IPS DF 19.7 (cell line): ENCODE measurements at places on chromosomes 4 and X.

DNA sequence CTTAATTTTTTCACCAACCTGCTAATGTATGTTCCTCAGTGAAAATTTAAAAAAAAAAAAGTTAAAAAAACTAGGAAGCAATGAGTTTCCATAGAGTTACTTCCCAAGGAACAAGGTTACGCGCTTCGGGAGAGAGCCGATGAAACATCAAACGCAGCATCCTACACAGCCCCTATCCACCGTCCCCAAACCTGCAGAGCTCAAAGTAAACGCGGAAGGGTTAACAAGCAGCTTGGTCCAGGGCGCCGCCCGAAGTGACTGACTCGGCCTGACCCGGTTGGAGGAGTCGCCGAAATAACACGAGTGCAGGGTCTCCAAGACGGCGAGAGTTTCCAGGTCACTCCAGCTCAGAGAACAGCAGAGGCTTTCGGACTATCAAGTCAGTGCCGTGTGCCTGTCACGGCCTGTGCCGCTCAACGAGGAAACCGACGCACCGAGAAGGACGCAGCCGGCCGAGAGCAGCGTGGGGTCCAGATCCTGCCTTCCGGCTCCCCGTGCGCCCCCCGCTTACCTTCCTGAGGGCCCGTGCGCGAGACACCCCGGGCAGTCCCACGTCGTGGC is 512 bp downstream of the NOP14 start:
- DNase-seq, result no peak

- no peak for DNase-seq
Observed at GRCh38 chrX:22186165-22186564, 86.5 kb upstream of the CBLL2 start.

GRCh38 chr4:89306486-89307177 is 968 bp downstream of the GPRIN3 start:
- no peak for DNase-seq

GRCh38 chrX:130716781-130717413 is 186.1 kb downstream of the ENOX2 start:
- no peak for DNase-seq

- DNase-seq, result no peak
Observed at GRCh38 chrX:12984603-12985319, 9.9 kb downstream of the TMSB4X start.

- DNase-seq, result no peak
Observed at GRCh38 chrX:133321451-133321850, 93.8 kb downstream of the GPC4 start.

- no peak for DNase-seq
Observed at GRCh38 chrX:37509349-37509748, 62.1 kb upstream of the LANCL3 start.

DNA sequence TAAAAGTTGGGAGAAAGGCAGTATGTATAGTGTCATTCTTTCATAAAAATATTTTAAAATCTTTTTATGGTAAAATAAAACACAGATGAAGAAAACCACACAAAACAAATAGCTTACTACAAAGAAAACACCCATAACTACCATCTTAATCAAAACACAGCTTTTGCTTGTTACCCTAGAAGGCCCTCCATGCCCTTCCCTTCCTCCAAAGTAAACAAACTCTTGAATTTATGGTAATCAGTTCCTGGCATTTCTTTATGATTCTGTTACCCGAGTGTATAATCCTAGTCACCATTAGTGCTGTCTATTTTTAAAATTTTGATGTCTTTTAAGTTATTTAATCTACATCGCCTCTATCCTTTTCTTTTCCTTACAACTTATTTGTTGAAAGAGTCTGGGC is 170.9 kb downstream of the APBB2 start:
- no peak for DNase-seq

GRCh38 chr4:148847544-148848255 is 405.5 kb upstream of the NR3C2 start:
- DNase-seq, result no peak

DNA sequence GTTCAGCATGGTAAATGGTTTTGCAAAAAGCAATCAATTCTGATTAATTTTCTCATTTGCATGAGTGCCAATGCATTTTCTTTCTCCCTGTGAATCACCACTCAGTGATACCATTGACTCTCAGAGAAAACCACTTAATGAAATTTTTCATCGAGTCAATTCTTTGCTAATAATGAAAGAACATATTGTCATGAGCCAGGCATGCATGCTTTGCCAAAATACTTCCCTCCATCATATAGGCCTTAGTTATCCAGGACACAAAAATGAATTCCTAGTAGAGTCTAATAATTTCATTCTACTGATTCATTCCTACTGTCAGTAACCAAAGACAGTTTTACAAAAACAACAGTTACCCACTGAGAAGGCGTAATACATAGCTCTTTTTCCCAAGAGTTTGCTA is 680.0 kb downstream of the TRIML1 start:
- no peak for DNase-seq

DNA sequence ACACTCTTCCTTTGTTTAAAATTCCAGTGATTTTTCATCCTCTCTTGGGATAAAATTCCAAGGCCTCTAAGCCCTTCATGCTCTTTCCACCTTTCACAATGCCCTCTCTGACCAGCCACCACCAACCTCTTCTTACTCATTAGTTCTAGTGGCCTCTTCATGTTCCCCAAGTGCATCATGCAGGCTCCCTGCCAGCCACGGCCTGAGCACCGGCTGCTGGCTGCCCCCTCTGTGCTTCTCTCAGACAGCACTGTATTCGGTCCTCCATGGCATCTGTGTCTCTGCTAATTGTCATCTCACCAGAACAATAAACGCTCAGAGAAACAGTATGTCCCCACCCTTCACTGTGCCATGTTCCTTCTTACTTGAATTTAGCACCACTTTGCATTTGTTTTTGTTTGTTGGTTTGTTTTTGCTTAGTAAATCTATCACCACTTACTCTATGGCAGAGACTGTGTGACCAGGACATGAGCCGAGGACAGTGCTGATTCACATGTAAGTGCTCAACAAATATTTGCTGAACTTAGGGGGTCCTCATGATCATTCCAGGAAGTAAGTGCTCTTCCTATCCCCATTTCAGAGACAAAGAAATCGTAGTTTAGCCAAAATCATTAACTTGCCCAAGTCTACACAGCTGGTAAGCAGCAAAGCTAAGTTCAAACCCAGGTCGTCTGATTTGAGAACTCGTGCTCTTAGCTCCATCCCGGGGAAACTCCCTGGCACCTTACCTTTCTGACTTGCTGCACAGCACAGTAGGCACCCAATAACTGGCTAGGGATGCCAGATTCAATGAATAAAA is 77.1 kb upstream of the UCP1 start:
- DNase-seq, result no peak

- DNase-seq, result no peak
Observed at GRCh38 chrX:142251680-142252079, 46.6 kb upstream of the MAGEC2 start.

- DNase-seq, result no peak
Observed at GRCh38 chrX:10356979-10357378, 200.2 kb downstream of the CLCN4 start.

- no peak for DNase-seq
Observed at GRCh38 chr4:98166025-98166730, 22.9 kb upstream of the STPG2 start.

DNA sequence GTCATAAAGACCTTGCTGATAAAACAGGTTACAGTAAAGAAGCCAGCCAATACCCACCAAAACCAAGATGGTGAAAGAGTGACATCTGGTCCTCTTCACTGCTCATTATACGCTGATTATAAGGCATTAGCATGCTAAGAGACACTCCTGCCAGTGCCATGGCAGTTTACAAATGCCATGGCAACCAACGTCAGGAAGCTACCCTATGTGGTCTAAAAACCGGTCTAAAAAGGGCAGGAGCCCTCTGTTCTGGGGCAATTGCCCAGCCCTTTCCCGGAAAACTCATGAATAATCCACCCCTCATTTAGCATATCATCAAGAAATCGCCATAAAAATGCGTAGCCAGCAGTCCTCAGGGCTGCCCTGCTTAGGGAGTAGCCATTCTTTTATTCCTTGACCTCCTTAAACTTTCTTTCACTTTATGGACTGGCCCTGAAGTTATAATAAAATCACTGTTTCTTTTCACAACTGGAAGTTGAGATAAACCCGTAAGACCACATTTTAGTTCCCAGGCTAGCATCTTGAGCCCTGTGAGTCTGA is 260.5 kb upstream of the FAT1 start:
- DNase-seq, result no peak

GRCh38 chrX:78712336-78712735 is 35.2 kb upstream of the LPAR4 start:
- no peak for DNase-seq

- DNase-seq, result no peak
Observed at GRCh38 chr4:41095973-41096372, 118.4 kb downstream of the APBB2 start.

DNA sequence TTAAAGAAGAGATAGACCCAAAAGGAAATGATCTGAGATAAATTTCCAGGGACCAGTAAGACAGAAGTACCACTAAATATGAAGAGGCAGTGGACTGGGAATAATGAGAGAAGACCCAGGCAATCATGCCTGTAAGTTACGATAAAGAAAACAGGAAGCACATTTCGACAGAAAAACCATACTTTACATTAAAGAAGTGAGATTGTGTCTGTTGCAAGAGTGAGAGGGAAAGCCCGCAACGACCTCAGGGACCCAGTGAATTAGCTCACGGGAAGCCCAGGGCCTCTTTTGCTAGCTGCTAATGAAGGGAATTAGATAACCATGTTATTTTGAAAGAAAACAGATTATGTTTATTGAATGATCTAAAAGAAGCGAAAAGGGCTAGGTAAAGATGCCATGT is 28.9 kb upstream of the ACSL1 start:
- DNase-seq, result no peak

DNA sequence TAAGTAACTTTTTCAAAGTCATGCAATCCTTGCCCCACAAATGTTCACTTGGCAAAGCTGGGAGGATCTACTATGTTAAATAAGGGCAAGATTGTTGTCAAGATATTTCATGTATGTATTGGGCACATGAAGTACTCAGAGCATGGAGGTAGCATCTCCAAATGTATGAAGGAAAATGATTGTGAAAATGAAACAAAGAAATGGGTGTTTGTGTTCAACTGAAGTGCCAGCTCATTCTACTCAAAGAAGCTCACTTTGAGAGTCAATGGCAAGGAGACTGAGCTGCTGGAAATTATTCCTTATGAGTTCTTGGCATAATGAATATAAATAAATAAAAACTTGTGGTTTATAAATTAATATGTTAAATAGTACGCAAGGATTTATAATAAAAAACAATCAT is 124.5 kb upstream of the ARSJ start:
- no peak for DNase-seq

DNA sequence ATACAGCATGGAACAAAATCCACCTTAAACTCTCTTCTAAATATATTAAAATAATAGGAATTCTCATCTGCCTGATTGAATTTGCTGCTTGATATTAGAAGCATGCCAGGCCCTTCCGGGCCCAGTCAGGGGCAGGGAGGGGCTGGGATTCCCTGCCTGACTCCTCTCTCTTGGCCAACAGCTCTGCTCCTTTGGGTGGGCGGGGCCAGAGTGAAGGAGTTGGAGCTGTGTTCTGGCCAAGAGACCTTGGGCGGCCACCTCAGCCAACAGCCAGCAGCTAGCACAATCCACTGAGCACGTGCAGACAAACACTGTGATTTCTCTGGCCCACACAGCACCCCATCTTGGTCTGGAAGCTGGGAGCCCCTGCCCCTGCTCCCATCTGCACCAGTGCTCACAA is 140.3 kb downstream of the PJA1 start:
- no peak for DNase-seq

- no peak for DNase-seq
Observed at GRCh38 chr4:87944967-87945366, 30.5 kb upstream of the SPP1 start.
